Breast epithelium (tissue), 4 donors: ENCODE measurements at places on chromosomes 11 and 22. TPM values are rescaled to one million over a fixed set of nuclear protein-coding genes. Genes with fewer than 3 reads are reported as not detected.

C11orf86 gene
- total RNA-seq: not detected

OR52I2 gene
- not detected for total RNA-seq

CAPN1 gene
- 140 TPM for total RNA-seq

ABCG4 gene
- total RNA-seq: not detected

DNA sequence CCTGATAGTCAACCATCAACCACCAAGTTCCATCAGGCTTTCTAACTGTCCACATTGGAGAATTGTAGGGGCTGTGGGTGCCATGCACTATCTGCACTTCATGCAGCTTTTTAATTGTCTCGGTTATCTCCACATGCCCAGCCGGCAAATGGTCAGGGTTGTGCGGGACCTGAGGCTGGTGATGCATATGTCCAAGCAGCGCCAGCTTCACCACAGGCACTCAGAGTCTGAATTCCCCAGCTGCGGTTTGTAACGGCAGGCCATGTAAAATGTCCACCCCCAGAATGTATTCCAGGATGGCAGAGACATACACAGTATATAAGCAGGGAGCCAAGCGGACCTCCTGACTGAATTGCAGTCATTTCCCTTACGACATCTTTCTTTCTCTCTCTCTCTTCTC, 435.6 kb downstream of the DYNC2H1 start:
- H3K27me3 ChIP-seq: no peaks in the 10 kb centered on the region
- DNase-seq: no peak
- no peak overlapping the region for H3K4me3 ChIP-seq

DNA sequence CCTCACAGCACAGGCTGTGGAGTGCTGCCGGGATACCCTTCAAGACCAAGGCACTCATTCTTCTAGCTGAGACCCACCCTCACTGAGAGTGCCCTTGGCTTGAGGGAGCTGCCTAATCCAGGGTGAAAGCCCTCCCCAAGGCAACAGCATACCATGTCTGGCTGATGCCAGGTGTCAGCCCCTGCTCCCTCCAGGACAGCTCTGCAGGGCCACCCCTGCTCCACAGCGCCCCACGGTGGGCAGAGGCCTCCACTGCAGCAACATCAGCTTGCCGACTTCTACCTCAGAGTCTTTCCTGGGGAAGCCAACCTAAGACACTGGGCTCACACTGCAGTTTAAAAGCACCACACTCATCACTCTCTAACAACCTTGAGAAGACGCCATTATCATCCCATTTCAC, 29.0 kb downstream of the TTLL1 start:
- H3K4me1 ChIP-seq: no peaks in the 10 kb centered on the region
- H3K36me3 ChIP-seq: no peaks in the 10 kb centered on the region
- no peak for DNase-seq
- no peak overlapping the region for H3K4me3 ChIP-seq

DNA sequence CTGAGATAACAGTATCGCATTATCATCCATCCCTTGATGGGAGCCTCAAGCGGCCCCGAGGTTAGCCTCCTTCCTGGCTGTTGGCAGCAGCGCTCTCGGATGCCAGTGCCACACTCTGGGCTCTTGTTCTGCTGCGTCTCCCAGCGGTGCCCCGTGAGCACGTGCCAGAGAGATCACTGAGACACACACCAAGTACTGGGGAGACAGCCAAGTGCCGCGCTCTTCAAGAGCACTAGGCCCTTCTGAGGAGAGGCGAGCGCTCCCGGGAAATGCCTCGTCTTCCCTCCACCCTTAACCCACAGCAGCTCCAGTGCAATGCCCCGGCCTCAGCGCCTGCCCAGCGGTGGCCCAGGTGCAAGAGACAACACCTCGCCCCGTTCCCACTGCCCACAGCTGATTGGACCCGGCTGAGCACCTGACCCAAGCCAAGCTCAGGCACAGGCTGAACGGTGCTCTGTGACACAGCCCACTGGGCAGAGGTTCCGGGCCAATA, 248.3 kb upstream of the NARS2 start:
- H3K4me1 ChIP-seq: no peaks in the 10 kb centered on the region
- no peak for DNase-seq
- no peaks in the 10 kb centered on the region for H3K36me3 ChIP-seq
- no peak overlapping the region for H3K4me3 ChIP-seq
- no peak overlapping the region for H3K27ac ChIP-seq
- H3K27me3 ChIP-seq: no peaks in the 10 kb centered on the region
